ENCODE measurements at places on chromosomes 6 and 20. TPM values are rescaled to one million over a fixed set of nuclear protein-coding genes. Genes with fewer than 3 reads are reported as not detected.

DNA sequence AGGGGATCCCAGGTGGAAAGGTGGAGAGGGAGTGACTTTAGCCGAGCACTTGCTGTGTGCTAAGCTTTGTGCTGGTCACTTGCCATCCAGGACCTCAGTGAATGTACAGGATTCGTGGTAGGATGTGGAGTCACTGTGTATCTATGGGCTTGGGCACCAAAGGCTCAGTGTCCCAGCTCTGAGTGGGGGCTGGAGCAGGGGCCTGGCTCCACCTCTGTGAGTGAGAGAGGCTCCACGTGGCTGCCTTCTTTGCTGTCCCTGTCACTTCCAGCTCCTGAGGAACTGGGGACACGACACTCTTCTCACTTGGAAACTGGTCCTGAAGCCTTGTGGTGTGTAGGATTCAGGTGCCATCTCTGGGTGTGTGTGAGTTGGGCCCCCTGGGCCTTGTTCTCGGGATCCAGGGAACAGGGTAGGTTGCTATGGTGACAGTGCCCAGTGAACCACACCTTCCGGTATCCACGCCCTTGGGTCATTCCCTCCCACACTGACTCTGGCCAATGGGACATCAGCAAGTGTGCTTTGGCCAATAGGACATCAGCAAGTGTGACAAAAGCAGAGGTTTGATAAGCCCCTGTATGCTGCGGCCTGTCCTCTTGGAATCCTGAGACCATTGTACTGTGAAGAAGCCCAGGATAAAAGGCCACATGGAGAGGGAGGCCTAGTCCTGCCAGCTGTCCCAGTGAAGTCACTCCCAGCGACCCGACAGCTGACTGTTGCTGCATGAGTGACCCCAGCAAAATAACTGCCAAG is 87.7 kb downstream of the CDH22 start:
- peak; percentile 73 for DNase-seq

DNA sequence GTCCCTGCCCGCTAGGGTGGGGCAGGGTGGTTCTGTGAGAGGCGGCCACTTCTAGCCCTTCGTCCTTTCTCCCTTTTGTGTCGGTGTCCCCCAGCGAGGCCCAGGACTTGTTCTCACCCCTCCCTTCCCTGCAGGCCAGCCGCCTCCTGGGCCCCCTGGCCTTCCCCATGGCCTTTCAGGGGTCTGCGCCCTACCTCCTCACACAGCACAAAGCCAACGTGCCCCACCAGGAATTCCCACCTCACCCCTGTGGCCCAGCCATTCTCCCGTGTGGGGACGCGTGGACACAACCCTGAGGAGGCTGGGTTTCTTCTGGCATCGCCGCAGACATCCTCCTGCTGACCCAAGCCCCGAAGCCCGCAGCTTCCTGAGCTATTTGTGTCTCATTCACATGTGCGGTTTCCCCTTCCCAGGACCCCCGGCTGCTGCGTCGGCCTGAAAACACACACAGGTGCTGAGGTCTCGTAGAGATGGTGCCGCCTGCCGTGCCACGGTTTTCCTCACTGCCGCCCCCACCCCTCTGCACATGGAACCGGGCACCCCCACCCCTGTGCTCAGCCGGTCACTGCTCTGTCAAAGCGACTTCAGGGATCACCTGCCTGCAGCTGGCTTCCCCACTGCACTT is 375.8 kb downstream of the CDH4 start:
- no peak for DNase-seq

- DNase-seq = no peak
Observed at GRCh38 chr6:55875400-55875799, at the start of gene BMP5. TSS of gene BMP5 (minus strand) at chr6:55875590. CDS start at chr6:55874865, 725 bp downstream.

Gene TBXT
- not detected for total RNA-seq

DNA sequence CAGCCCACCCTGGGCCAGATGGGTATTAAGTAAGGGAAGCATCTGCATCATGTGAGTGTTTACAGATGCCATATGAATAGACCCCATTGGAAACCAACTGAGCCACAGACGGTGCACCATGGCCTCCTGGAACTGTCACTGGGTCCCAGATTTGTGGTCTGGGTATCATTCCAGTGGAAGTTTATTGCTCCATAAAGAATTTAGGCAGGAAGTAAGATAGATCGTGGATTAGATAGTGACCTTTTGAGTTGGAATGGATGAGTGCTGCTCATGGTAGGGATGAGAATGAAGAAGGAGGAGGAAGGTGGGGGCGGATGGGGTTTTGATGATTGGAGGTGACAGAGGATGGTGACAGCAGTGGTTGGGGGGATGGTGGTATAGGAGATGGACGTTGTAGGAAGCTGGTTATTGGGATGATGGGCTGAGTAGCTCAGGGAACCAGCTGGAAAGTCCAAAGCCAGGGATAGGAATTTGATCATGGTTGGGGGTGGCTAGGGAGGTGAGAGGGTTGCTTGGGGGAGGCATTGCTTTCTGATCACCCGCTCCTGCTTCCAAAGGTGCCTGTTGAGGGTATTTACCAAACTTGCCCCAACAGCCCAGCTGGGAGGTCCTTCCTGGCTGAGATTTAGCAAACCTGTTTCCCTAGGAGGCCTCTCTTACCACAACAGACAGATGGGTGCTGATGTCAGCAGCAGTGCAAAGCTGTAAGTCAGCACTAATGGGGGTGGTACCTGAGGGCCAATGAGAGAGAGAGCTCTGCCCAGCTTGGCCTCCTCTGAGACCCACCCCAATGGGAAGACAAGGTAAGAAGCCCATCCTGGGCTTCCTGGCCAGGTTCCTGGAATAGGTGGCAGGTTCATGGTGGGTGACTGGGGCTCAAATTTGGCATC is 78.0 kb downstream of the VEGFA start:
- DNase-seq = no peak

DNA sequence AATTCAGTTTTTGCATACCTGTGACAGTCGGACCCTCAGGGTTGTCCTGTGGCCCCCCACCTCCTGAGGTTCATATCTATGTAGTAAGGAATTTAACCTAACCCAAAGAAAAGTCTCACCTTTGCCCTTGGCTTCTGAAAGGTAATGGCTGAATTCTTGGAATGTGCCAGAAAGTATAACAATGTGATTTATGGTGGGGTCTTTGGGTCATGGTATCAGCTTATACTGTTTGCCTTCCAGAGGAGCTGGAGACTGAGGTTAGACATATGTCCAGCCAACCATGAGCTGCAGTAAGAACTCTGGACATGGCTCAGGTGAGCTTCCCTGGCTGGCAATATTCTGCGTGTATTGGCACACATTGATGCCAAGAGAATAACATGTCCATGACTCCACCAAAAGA is 26.9 kb downstream of the DDX43 start:
- DNase-seq = no peak

Gene VAPB
- total RNA-seq = 32.4 TPM

Gene BEND6
- total RNA-seq = 0.27 TPM

GRCh38 chr6:122740936-122741335 is 38.6 kb upstream of the FABP7 start:
- no peak for DNase-seq

GRCh38 chr6:120675886-120676285 is 658.4 kb downstream of the TBC1D32 start:
- no peak for DNase-seq

DNA sequence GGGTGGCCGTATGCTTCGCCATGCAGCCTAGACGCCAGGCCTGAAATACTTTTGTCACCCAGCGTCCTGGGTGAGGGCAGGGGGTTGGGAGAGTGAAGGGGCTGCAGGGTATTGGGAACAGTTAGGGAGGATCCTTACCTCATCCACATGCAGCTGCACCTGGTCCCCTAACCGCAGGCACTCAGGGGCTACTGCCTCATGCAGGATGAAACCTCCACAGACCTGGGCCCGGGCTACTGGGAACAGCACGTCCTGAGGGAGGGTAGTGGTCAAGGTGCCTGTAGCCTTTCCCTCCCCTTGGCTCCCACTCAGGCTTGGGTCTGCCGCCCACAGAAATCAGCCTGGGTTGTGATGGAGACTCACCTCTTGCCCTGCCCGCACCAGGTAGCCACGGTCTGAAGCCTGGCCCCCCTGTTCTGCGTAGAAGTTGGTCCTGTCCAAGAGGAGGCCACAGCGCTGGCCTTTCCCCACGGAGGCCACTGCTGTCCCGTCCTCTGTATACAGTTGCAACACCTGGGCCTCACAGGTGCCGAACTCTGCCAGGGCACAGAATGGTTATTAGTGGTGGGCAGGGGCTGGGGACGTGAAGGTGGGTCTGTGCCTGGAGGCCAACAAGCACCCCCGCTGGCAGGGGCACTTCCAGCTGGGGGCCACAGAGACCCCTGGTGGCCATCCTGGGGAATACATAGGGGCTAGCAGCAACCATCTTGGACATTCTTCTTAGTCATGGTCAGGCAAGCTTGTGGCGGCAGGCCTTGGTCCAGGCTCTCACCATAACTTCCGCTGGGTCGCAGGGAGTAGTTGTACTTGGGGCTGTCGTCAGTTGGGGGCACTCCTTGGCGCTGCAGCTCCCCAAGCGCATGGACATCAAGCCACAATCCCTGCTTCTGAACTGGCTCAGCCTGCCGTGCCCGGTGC is 8.6 kb downstream of the AARS2 start:
- no peak for DNase-seq

Gene TTPAL
- total RNA-seq = 4.5 TPM

All from gastrocnemius medialis (tissue), 4 donors.